Stimulated activated CD8-positive, alpha-beta memory T cell treated with anti-CD3 and anti-CD28 coated beads, Interleukin-4, amount 100 ng/mL, for 48 hours (primary cell): ENCODE measurements at places on chromosomes 3 and 15.

DNA sequence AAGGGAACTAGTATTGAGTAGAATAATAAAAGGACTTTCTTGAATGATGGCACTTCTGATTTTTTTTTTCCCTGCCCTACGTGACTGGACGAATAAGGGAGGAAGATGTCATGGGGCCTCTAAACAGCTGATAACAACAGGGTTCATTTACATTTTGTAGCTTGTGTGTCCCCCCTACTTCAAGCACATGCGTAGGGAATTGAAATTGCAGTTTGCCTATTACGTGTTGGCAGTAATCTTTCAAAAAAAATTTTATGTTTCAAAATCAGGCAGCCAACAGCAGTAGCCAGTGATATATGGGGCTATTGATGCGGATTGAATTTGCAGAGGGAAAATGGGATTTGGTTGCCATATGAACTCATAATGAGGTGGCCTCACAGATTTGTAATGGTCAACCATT lies 58.7 kb downstream of the PTPRG start:
- no peak for DNase-seq

DNA sequence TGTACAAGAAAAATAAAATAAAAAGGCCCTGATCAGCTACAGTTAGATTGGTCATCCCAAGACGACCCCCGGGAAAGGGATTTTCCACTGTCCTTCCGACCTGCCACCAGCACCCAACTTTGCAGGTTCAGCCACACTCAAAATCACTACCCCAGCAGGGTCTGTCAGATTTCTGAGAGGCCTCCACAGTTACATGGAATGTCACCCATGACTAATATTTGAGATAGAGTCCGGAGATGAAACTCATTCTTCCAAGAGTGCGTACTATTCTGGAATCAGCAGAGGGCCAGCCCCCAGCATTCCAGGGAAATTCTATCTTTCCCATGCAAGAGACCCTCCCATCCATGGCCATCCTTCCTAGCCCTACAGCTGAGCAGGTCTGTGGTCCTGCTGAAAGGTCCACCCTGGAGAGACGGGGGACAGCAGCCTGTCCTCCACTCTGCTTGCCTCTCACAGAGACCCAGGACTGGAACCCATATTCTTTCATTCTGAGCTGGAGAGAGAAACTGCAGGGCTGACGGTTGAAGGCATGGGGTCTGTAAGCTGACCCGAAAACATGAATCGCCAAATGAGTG lies 5.8 kb downstream of the LIPC start:
- DNase-seq, result no peak

DNA sequence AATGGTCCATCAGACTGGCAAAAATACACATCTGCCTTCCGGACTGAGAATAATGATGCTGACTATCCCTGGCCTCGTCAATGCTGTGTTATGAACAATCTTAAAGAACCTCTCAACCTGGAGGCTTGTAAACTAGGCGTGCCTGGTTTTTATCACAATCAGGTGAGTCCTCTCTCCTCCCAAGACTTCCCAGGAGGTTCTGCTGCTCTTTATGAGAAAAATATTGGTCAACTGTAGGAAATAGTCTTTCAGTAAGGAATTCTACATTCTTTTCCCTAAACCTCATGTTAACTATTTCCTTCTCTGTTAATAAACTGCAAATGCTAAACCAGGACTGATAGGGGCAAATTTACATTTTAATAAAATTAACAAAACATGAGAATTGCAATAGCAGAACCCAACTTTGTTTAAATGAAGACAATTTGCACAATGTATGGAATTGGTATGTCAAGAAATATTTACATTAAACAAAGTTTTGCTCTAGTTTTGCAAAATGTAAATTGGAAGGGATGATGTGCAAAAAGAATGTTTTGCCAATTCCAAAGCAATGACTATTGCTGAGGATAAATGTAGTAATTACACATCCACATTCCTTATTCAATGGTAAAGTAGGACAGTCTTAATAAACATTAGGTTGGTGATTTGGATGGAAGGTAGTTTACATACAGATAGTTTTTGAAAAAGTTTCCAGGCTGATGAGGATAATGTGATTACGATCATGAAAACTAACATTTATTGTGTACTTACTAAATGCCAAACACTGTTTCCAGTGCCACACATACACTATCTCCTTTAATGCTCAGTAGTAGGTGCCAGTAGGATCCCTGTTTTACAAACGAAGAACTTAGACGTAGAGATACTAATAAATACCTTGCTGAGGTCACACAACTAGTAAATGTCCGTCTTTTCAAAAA lies 21.1 kb downstream of the UPK1B start:
- no peak for DNase-seq

DNA sequence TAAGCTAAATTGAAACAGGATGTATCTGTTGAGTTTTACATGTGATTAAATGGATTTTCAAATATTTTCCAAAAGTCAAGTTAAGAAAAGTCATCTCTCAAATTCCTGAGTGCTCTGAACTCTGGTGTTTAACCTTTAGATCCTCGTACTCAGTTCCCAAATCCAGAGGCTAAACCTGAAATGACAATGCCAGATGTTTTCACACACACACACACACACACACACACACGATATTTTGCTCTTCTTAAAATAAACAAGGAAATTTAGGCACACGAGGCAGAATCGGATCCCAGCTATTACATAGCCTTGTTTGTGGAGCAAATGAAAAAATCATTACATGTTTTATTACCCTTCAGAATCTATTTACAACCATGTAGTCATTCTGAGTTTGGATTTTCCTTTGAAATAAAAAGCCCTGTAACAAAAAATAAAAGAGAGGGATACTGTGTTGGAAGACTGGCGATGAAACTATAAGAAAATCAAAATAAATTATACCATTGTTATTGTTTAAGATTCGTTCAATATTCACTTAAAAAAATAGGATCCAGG lies 20.6 kb upstream of the UBE2E1 start:
- no peak for DNase-seq
